HFFc6 (cell line): ENCODE measurements at places on chromosomes 3 and 15. TPM values are rescaled to one million over a fixed set of nuclear protein-coding genes. Genes with fewer than 3 reads are reported as not detected.

- DNase-seq: no peak
These were observed 697.9 kb downstream of the MCTP2 start for GRCh38 chr15:94929282-94929681.

DNA sequence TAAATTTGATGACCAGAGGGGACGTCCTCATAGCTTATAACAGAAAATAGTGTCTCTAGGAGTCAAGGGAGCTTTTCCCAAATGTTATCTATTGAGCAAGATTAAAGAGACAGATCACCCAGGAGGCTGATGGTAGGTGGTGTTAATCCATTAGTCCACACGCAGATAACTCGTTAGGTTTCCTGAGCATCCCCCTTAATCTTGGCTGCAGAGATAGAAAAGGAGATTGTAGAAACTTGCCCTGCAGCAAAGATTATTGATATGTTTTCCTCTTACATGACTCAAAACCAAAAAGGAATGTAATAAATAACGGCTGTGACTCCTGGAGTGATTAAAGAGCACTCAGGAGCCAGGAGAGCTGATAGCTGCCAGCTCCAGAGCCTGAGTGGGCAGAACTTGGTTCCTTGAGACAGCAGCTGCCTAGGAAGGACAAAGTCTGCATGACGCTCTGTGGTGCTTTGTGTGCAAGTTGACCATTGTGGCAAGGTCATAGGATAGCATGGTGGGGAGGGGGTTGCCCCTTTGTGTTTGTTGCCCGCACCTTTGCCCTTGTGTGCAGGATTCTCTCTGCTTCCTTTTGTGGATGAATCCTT lies 234.8 kb downstream of the PTPRG start:
- no peak for DNase-seq

GRCh38 chr3:115021061-115021460 lies 126.0 kb downstream of the ZBTB20 start:
- DNase-seq: no peak

DNA sequence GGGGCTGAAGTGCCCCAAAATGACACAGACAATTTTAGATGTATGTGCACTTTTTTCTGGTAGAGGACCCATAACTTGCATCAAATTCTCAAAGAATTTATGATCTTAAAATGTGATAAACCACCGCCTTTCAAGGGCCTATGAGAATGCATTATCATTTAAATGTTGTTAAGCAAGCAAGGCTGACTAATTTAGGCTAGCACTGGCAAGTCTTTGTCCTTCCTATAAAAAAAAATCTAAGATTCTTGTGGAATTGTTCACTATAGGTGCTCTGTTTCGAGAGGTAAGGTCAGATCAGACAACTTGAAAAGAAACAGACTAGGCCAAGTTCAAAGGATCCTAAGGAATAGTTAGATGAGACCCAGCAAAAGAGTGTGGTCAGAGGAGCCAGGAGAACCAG lies 128.9 kb upstream of the PHLDB2 start:
- no peak for DNase-seq

DNA sequence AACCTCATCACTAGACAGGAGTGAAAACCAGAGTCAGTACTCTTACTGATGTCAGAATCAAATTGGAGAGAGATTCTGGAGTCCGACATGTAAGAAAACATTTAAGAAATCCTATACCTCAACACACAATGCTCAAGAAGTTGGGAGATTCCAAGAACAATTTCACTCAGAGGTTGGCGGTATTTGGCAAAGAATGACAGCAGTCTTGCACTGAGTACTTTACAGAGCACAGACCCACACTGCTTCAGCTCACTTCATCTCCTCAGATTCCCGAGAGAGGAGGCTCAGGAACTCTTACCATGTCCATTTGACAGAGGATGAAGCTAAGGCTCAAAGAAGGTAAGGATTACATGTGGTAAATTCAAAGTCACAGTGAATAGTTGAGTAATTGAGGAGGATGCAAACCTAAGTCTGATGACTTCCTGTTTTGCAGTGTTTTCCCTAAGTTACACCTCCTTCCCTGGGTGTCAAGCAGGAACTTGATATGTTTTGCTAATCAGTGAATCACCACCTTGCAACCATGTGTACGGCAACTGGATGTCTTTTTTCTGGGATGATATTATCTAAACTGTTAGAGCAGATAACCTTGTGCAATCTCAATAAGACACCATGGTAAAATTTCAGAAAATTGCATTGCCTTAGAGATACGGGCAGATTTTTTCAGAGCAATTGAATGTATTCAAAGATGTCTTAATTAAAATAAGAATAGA lies 61.3 kb upstream of the MME start:
- DNase-seq: no peak

- no peak for DNase-seq
These were observed 177.3 kb downstream of the KLF13 start for GRCh38 chr15:31503758-31504461.

- DNase-seq: no peak
These were observed 16.0 kb downstream of the LRRN1 start for GRCh38 chr3:3815206-3815605.

DNA sequence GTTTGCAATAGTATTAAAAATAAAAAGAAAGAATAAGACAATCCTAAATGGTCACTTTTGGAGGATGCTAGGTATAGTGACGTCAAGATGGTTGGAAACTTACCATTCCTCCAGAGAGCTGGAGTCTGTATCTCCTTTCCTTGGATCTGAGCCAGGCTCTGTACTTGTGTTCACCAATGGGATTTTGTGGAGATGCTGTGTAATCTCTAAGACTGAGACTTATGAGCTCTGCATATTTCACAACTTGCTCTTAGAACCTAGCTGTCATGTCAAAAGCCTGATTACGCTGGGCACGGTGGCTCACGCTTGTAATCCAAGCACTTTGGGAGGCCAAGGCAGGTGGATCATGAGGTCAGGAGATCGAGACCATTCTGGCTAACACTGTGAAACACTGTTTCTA lies 126.8 kb upstream of the CLSTN2 start:
- no peak for DNase-seq

Gene ZNF639
- 25.4 to 29.1 TPM (median 29.0 TPM) in 3 replicates for total RNA-seq

Gene CGNL1
- total RNA-seq: 0.20 TPM in 1 of 2 replicates, not detected in the other

Gene ROPN1
- total RNA-seq: not detected in 3 replicates
